GF-D8 (cell line): ENCODE measurements at places on chromosomes 11 and 22.

DNA sequence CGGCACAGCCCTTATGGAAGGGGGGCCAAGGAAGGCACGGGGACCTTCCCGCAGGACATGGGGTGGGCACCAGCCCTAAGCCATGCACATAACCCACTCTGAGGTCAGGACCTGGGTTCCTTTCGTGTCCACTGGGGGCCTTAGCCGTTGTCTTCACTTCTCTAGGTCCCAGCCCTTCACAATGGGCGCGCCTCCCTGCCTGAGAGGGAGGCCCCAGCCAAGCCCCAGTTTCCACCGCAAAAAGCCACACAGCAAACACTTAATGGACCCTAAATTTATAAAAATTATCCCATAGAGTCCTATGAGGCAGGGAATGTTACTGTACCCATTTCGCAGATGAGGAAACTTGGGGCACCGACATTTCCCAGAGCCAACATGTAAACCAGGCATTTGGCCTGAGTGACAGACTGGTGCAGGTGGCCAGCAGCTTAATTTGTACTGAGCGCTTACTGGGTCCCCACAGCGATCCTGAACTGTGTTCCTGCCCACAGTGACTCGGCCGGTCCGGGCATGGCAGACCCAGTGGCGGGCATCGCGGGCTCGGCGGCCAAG, 1.2 kb downstream of the GAS2L1 start:
- no peak for DNase-seq

DNA sequence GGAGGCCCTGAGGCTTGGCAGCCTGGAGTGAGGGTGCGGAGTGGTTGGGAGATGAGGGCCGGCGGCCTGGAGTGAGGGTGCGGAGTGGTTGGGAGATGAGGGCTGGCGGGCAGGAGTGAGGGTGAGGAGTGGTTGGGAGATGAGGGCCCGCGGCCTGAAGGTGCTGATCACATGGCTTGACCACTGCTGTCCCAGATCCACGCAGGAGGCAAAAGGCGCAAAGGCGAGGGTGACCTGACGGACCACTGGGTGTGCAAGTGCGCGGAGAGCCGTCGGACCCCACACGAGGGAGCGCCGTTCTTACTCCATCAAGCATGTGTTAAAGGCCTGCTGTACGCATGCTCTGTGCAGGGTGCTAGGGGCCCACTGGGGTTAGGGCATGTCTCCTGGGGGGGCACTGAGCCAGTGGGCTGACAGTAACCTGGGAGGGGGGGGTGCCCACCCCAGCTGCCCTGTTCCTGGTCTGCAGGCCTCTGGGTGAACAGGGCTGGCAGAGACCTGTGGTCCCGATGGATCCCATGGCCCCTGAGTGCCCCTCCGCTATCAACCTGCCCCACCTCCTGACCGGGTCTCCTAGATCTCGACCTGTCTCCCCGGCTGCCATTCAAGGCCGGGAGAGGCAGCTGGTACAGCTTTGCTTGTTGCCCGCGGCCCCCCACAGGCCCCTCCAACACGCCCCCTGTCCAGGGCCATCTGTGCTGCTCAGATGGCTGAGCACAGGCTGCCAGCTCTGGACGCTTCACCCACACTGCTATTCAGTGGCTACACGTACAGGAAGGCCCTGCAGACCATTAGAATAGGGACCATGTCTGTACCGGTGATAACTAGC, 21.1 kb downstream of the MRGPRD start:
- no peak for DNase-seq

DNA sequence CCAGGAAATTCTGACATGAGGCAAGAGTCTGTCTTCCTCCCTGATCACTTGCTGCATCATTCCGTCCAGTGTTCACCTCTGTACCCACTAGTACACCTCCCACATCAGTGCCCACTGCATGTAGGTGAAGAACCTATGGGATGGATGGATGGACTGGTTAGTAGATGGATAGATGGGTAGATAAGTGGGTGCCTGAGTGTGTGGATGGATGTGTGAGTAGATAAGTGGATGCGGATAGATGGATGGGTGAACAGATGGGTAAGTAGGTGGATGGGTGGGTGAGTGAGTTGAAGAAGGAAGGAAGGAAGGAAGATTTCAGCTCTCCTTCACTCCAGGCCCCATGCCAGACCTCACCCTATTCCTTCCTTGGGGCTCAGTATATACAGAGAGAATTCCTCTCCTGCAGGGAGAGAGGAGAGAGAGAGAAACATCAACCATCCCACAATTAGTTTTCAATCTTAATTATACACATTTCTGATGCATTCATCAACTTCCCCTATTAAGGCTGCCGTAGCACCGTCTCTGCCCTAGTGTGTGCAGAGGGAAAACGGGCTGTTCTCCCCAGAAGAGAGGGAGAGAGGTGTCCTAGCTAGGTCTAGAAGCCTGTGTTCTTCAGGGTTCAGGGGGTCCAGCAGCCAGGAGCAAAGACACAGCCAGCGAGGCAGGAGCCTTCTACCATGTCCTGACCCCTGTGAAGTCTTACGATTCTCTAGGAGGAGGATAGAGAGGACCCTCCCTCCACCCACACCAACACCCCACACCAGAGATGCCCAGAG, 125.3 kb downstream of the BUD13 start:
- no peak for DNase-seq

GRCh38 chr11:62061356-62062222, 62.2 kb upstream of the INCENP start:
- DNase-seq: no peak

DNA sequence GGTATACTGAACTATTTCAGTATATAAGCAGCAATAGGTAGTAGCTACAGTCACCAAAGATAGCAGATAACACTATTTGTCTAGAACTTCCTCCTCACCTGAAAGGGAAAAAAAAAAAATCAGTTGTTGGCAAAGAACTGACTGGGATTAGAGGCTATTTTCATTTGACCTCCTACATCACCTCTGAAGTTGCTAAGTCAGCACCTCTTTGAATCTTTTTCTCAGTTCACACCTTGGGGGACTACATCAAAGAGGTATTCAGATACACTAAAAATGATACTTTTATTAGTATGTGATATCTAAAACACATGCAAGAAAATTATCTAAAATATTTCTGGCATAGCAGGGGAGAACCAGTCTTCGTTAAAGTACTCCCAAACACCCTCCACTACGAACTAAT, 16.2 kb downstream of the MSANTD2 start:
- no peak for DNase-seq

DNA sequence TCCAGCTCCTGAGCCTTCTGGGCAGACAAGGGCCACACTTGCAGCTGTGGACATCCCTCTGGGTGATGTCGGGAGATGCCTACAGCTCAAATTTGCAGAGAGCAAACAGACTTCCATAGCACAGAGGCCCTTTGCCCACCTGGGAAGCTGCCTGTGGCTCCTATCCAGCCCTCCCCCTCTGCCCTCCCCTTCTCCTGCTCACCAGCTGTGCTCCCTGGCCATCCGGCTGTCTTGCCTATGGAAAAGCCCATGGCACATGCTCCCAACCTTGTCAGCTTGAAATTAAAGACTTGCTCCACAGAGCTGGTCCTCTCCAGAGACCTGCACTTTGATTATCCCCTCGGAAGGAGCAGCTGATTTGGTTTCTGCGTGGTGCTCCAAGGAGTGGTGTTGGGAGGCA, 118.9 kb upstream of the NECTIN1 start:
- no peak for DNase-seq

GRCh38 chr22:31962387-31963125, 18.2 kb downstream of the YWHAH start:
- no peak for DNase-seq

DNA sequence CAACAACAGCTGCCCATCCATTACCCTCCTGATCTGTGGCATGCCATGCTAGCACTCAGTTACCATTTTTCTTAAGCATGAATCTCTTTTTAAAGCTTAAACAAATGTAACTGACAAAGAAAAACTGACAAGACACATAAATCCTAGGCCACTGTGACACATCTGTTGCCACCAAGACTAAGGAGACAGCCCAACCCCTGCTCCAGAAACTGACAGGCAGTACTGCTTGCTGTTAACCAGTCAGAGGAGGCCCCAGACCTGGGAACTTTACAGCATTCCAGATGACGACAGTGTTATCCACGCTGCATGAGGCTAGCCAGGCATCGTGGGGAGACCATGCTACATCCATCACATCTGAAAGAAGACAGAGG, 33.8 kb downstream of the HIRA start:
- no peak for DNase-seq

DNA sequence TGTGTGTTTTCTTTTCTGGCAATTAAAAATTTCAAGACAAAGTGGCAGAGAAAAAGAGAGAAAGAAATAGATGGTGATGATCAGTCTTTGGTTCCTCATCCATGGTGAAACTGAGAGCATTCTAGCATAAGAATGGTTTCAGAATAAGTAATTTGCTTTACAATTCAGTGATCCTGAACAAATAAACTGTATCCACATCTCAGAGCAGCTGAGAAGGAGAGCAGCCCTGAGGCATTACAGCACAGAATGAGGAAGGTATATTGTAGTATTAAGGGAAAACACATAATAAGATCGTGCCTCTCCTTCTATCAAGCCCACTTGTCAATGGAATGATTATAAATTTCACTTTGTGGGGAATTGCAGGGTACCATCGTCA, 17.4 kb downstream of the LUZP2 start:
- no peak for DNase-seq

DNA sequence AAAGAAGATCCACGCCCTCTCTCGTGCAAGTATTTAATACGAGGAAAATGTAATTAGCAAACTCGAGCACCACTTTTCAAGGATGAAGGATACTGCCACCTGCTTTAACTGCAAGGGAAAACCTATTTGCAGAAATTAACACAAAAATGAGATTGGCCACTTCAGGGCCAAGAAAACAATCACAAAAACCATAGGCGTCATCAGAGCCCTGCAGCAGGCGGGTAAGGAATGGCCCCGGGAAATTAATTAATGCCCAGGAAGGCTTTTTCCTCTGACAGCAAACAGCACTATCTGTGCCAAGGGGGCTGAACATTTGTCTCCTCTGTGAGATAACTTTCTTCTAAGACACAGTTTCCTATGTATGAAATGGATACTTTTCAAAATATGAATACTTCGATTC, 255.7 kb downstream of the CTTN start:
- no peak for DNase-seq

- DNase-seq: no peak
These were observed 30.0 kb upstream of the PDE2A start for GRCh38 chr11:72704028-72704782.

DNA sequence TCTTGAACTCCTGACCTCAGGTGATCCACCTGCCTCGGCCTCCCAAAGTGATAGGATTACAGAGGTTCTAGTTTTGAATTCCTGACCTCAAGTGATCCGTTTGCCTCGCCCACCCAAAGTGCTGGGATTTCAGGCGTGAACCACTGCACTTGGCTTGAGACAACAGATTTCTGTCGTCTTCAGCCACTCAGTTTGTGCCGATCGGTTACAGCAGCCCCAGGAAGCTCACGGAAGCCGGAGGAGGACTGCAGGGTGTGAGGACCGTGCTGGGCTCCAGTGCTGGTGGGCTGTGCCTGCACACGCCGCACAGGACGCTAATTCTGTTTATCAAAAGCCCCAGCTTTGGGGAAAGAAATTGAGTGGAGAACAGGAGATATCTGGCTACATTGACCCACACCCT, 82.0 kb downstream of the CELSR1 start:
- DNase-seq: no peak

DNA sequence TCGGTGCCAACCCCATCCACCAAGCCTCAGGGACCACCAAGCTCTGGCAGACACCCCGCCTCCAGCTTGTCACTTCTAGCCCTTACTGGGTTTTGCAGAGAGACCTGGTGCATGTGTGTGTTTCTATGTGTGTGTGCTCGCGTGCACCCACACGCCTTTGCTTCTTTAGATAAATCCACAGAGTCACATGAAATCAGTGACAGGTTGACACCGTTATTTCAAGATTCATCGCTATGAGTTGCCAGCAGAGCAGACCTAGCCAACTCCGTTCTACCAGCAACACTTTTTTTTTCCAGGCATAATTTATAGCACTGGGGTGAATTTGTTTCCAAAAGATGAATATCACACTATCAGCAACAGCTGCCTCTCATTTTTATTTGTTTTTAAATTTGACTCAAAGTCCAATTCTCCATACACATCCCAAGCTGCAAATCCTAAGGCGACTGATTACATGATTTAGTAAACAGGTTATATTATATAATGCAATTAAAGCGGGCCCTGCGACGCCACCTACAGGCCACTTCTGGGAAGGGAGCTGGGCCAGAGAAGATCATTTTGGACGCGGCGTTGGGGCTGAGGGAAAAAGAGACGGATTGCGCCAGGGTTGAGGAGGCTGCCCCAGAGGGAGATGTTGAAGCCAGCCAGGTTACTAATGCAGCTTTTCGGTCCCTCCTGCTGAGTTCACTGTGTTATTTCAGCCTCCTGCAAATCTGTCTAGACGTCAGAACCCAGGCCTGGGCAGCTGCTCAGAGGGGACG, 150.5 kb downstream of the FEZ1 start:
- no peak for DNase-seq

- no peak for DNase-seq
These were observed 40.3 kb downstream of the OR5B17 start for GRCh38 chr11:58318532-58318931.

DNA sequence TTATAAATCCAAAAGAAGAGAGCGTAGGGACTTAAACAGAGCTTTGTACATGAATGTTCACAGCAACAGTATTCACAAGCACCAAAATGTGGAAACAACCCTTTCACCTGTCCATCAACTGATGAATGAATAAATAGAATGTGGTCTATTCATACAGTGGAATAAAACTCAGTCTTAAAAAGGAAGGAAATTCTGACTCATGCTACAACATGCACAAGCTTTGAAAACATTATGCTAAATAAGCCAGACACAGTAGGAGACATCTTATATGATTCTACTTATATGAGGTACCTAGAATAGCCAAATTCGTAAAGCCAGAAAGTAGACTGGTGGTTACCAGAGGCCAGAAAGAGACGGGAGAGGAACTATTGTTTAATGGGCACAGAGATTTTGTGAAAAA, 74.3 kb downstream of the SHANK2 start:
- no peak for DNase-seq

- no peak for DNase-seq
These were observed 17.6 kb downstream of the SMIM38 start for GRCh38 chr11:69173331-69173730.

DNA sequence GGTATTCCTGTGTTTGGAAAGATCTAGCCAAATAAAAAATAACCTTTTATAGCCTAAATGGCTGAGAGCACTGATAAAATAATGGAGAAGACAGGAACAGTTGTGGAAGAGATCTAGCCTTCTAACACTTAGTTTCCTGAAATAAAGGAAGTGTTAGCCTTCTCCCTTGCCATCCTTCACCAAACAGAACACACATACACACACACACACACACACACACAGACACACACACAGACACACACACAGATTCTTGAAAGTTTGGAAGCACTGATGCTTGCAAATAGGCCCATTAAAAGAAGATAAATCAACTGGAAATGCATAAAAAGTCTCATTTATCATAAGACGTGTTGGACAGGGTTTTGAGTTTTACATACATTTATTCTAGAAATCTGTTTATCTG, 37.5 kb downstream of the KIRREL3 start:
- DNase-seq: no peak

- DNase-seq: no peak
These were observed 86.3 kb downstream of the SNX19 start for GRCh38 chr11:130829920-130830511.

DNA sequence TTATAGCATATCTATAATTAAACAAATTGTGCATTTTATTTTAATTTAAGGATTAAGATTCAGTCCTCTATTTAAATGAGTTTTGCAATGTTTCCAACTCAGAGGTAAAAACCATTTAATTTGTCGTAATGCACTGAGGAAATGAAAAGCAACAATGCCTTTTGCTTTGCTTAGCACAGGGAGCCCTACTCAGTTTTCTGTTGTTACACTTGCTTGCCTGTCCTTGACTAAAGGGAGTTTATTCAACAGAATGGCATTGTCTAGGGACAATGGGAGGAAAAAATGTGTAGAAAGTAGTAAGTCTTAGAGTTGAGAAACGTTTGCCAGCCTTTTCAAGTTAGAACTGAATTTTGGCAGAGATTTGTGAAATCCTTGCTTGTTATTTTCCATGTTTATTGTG, 734.2 kb upstream of the ANO3 start:
- no peak for DNase-seq
